ENCODE measurements at places on chromosomes 11 and 22.

DNA sequence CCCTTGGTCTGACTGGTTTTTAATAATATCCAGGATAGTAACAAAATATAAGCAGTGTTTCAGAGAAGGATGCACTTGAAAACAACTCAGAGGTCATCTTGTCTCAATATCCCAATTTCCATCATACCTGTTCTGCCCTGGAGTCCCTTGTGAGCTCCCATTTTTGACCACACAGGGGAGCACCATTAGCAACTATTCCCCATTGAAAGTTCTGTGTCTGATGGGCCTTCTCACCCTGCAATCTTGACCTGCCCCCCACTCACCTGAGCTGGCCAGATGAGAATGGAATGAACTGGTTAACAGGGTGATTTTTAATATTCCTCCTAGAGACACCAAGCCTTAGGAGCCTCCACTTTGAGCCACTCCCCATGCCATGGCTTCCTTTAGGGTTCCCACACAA lies 3.8 kb upstream of the CAPN5 start:
- DNase-seq, result no peak

GRCh38 chr11:67369801-67370284 lies 3.6 kb downstream of the CLCF1 start:
- DNase-seq, result no peak

DNA sequence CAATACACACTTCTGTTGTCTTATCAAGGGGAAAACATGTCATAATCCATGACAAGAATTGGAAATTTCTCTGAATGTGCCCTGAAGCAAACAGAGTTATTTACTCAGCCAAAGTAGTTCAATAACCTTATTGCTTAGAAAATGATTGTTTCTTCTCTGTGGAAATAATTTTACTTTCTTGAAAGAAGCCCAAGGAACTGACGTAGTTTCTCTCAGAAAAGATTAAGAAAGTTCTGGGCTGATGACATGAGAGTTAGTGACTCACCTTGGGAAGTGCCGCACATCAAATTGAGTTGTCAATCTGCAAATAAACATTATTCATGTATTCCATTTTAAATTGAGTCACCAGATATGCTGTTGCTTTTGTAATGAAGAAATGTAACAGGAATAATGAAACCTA lies 418.6 kb upstream of the LRRC4C start:
- DNase-seq, result no peak

DNA sequence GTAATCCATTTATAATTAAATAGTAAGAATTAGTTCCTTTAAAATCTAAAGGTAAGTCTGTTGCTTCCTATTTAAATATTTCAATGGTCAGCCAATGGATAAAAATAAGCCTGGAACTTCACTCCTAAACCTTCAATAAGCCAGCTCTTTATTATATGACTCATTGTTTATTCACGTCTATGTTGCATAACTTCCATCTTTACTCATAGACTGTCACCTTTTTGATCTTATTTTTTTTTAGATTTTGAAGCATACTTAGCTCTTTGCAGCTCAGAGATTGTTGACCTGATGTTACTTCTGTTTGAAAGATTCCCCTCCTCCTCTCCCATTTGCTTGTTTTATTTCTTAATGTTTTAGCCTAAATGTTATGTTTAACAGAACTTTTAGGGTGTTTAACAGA lies 1571.2 kb upstream of the RAG2 start:
- DNase-seq, result no peak

DNA sequence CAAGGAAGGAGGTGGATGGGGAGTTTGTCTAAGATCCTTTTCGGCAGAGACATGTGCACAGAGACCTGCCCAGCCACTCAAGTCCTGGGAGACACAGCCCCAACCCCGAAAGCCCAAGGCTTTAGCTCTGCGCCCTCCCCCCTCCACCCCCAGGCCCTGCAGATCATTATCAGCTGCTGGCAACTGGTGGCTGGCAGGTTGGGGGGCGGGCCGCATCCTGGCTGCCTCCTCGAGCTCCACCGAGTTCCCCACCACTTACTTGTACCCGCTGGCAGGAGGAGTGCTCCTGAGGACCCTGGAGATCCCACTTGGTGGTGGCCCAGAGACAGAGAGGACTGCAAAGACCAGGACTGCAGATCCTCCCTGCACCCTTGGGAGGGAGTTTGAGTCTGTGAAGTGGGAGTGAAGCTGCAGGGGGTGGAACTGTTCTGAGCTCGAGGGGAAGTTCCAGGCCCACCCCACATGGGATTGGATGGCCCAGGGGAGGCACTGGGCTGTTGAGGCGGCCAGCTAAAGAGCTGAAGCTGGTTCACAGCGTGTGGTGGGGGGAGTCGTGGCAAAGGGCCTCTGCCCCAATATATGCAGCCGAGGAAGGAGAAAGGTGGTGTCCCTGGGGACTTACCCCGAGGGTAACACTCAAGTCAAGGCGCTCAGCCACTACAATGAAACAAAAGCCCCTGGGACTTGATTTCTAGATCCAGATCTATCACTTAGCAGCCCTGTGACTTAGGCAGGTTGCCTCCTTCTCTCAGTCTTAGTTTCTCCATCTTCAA lies 19.9 kb upstream of the CCDC86 start:
- no peak for DNase-seq

DNA sequence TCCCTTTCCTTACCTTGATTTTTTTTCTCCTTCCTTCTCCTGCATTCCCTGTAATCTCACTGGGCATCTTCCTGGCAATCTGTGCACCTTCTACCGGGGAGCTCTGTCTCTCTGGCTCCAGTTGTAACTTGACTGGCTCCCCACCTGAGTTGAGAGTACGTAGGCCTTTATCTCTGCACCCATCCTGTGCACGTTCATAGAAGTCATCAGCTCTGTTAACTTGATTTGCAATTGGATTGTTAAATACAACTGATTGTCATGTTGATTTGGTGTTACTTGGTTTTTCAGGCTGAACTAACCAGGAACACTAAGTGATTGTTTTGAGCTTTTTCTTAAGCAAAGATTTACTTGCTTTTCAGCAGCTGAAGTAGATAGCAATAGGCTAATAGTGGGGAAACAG lies 11.8 kb downstream of the SWAP70 start:
- no peak for DNase-seq

- no peak for DNase-seq
These were observed 206.2 kb downstream of the MAML2 start for GRCh38 chr11:96136613-96137298.

GRCh38 chr11:119055901-119056300 lies 1.1 kb downstream of the HYOU1 start:
- DNase-seq, result no peak

DNA sequence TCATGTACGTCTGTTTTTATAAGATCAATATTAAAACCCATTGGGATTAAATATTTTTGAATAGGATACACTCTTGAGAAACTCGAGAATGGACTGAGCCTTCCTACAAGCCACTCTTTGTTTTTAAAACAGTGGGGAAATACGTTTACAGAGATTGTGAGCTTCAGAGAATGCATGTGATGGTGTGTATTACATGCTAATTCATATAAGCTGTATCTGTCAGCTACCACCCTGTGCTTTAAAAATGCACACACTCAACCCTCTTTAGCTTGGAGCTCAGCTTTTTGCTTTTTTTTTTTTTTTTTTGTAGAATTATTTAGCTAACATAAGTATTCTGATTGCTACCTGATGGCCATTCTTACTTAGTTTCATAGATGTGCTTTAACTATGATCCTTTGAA lies 46.3 kb upstream of the ASPHD2 start:
- no peak for DNase-seq

GRCh38 chr11:9568854-9569587 lies 4.4 kb upstream of the WEE1 start:
- peak; percentile 86 for DNase-seq

DNA sequence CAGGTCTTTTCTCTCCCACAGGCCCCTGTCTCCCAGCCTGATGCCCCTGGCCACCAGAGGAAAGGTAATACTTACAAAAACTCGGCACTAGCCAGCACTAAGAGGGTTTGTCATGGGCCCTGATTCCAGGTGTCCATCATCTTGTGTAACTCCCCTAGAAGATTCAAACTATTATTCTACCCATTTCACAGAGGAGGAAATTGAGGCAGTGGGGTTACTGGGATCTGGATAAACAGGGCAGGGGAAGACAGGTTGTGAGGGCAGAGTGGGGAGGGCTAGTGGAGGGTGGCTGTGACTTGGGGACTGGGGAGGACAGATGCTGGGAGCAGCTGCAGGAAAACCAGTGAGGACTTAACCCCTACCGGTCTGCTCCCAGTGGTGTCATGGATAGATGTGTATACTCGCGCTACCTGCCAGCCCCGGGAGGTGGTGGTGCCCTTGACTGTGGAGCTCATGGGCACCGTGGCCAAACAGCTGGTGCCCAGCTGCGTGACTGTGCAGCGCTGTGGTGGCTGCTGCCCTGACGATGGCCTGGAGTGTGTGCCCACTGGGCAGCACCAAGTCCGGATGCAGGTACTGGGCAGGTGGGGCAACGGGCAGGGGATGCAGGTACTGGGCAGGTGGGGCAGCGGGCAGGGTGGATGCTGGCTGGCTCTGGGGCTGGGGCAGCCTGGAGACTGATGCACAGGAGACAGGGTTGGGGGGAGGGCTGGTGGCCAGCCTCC lies 1.2 kb downstream of the VEGFB start:
- DNase-seq, result no peak

- no peak for DNase-seq
These were observed 60.7 kb upstream of the MUC15 start for GRCh38 chr11:26632691-26633159.

GRCh38 chr11:18865951-18866350 lies 73.3 kb downstream of the MRGPRX1 start:
- DNase-seq, result no peak

DNA sequence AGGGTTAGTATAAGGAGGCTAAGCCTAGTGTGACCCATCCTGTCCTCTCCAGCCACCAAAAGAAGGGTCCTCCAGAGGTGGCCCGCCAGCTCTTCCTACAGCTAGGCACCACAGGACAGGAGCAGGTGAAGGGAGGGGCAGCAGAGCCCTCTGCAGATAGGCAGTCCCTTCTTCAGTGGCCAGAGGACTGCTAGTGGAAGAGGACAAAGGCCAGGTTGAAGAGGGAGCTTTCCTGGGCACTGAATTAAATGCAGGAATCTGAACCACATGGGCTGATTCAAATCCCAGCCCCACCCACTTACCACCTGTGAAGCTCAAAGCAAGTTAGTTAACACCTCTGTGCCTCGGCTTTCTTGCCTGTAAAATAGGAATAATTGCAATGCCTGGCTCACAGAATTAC lies 409.5 kb downstream of the NXPE2 start:
- no peak for DNase-seq

DNA sequence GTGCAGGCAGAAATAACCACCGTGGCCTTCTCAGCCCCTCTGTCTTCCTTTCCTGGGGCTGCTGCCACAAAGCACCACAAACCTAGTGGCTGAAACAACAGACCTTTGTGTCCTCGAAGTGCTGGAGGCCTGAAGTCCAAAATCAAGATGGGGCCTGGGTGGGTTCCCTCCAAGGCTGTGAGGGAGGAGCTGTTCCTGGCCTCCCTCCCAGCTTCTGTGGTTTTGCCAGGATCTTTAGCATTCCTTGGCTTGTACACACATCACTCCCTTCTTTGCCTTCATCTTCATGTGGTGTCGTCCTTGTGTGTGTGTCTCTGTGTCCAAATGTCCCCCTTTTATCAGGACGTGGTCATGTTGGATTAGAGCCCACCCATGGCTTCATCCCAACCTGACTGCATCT lies 29.0 kb upstream of the PARVG start:
- no peak for DNase-seq

- DNase-seq, result no peak
These were observed 468.0 kb downstream of the OPCML start for GRCh38 chr11:133064152-133064877.

DNA sequence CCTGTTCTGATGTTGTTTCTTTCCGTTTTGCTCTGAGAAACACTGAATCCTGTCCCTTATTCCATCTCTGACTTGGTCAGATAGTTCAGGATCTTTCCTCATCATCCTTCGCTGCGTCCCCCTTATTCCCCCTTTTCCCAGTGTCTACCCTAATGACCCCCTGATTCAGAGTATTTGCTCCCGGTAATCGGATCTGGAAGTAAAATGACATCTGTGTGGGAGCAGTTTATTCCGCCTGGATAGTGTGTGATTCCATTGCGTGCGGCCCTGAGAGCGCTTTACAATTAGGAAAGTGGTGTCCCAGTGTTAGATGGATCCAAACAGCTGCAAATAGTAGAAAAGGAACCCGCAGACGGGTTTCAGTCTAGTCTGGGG lies 606 bp downstream of the DRG1 start:
- no peak for DNase-seq

DNA sequence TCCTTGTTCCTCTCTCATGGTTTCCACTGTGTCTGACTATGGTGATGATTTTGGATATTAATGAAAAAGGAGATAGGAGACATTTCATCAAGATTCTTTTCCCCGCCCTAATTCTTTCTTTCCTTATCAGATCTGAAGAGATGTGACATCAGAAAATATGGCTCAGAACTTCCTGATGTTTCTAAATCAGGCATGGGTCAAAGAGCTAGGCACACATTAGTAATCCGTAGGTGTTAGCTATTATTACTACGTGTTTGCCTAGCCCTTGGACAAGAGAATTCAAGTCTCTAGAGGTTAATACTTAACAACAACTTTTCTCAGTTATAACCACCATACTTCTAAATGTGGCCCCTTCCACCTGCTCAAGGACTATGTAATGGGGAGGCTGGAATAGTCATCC lies 5.8 kb downstream of the JOSD1 start:
- DNase-seq, result no peak

GRCh38 chr11:37505406-37505805 lies 907.4 kb upstream of the RAG2 start:
- no peak for DNase-seq

DNA sequence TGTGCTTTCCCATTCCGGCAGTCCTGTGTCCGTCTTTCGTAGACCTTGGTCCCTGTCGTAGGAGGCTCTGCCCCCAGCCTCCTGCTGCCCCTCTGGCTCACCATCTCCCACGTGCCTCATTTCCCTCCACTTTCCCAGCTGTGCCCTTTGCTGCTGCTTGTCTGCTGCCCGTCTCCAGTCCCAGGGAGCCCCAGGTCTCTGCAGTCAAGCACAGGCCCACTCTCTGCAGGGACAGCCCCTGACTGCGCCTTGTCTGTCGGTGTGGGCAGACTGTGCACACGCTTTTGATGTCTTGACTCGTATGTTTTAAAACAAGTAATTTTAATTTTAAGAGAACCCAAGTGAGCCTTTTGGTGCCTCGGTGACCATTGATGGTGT lies 12.4 kb downstream of the DGCR8 start:
- DNase-seq, result no peak

DNA sequence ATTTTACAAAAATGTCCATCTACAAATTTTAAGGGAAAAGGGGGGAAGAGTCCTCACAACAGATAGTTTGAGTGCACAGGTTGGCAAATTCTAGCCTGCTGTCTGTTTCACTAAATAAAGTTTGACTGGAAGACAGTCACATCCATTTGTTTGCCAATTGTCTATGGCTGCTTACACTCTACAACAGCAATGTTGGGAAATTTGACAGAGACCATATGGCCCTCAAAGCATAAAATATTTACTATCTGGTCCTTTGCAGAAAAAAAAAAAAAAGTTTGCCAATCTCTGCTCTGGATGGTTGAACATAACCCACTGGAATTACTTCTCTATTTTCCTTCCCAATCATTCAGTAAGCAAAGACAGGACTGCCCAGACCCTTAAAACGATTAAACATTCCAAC lies 88.2 kb downstream of the FCHSD2 start:
- no peak for DNase-seq
